ENCODE measurements at places on chromosomes 2 and 18. TPM values are rescaled to one million over a fixed set of nuclear protein-coding genes. Genes with fewer than 3 reads are reported as not detected.

Gene MRPL53
- total RNA-seq = 25.9 TPM

GRCh38 chr2:223576873-223577272 lies 25.3 kb downstream of the SCG2 start:
- no peak for DNase-seq

GRCh38 chr2:61816480-61817355 lies 37.1 kb downstream of the FAM161A start:
- no peak for DNase-seq

GRCh38 chr2:31327505-31327904 lies 87.0 kb downstream of the XDH start:
- DNase-seq = no peak

- DNase-seq = peak; percentile 87
Observed at GRCh38 chr18:61893971-61894750, 1.4 kb upstream of the RNF152 start.

Data from uterus (tissue), 4 donors.